ENCODE measurements at places on chromosomes 3 and 15.

GRCh38 chr3:57978316-57978715, 29.9 kb upstream of the FLNB start:
- DNase-seq, result no peak

- peak; percentile 58 for DNase-seq
These were observed 6.0 kb downstream of the SNRPA1 start for GRCh38 chr15:101288905-101289513.

DNA sequence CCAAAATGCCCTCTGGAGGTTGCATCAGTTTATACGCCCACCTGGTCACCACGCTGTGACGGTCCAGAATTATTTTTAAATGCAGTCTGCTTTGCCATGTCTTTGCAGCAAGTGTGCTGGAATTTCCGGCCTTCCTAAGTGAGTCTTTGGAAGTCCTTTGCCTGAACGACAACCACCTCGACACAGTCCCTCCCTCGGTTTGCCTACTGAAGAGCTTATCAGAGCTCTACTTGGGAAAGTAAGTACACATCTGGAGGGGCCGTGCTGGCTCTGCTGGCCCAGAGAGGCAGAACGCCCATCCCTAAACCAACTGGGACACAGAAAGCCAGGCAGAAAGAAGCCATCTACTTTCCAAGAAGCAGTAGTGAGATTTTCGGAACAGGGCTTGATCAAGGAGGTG, 101.8 kb downstream of the LRRK1 start:
- no peak for DNase-seq

DNA sequence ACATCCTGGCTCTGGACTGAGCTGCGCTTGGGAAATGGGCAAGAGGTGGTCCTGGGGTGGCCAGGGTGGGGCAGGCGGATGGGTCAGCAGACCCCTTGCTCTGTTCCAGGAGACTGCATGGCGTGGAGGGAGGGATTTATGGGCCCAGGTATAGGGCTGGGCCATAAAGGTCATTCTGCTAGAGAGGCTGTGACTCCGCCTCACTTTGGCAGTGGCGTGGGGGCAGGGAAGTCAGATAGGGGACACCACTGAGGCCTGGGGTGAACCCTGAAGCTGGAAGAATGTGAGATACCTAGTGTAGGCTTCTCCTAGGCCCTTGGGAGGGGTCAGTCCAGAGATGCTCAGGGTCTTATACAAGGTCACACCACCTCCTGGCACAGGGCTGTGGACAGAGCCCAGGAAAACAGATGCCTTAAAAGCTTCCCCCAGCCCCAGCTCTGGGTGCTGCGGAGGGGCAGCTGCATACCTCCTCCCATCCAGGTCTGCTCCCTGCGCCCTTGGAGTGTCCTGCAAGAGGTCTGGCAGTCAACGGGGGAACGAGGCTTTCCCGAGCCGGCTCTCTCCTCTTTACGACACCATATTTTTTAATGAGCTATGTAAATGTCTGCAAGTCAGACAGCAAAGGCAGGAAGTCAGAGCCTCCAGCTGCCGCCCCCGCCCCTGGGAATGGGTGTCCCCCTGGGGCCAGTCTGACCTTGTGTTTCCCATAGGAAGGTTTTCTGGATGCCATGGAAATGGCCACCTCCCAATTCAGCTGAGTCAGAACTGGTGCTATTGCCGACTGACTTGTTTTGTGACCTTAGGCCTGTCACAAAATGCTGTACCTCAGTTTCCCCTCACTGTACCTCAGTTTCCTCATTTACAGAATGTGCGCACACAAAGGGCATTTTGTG, 26.3 kb downstream of the LINGO1 start:
- peak; percentile 58 for DNase-seq

GRCh38 chr3:100002599-100003350, 111.5 kb downstream of the FILIP1L start:
- DNase-seq, result peak; percentile 30

GRCh38 chr15:84727429-84727828, 11.5 kb upstream of the SEC11A start:
- no peak for DNase-seq

- DNase-seq, result no peak
These were observed 629.5 kb downstream of the MAGI1 start for GRCh38 chr3:65409176-65409569.

DNA sequence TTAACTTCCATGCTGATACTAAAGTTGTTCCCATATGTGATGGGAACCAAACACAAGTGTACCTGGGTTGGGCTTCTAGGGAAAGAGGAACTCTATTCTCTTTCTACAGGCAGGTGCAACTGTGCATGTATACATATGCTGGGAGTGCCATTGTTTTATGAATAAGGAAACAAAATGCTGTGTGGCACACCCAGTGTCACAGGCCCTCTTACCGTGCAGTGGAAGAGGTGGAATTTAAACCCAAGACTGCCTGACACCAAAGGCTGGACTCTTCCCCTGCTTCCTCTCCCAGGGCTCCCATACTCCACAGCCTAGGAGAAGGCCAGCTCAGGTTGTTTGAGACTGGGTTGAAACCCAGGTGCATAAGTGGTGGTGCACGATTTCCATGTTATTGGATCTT, 1.9 kb upstream of the FETUB start:
- DNase-seq, result no peak

DNA sequence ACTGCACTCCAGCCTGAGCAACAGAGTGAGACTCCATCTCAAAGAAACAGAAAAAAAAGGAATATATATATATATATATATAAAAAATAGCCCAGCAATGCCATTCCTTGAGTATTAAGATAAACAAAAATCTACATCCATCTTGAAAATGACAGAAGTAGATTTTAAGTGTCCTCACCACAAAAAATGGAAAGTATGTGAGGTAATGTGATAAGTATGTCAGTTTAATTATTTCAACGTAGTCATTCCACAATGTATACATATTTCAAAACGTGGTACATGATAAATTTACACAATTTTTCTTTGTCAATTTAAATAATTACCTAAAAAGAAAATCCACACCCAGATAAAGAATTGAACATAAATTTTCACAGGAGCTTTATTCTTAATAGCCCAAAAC, 54.9 kb downstream of the HCN4 start:
- no peak for DNase-seq

DNA sequence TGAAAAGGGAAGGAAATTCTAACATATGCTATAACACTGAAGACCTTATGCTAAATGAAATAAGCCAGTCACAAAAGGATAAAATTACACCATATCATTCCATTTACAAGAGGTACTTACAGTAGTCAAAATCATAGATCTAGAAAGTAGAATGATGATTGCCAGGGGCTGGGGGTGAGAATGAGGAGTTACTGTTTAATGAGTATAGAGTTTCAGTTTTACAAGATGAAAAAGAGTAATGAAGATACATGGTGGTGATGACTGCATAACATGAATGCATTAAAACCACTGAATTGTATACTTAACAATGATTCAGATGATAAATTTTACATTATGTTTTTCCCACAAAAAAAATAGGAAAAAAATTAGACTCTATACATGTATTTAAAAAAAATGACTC, 152.6 kb downstream of the SCAPER start:
- no peak for DNase-seq

DNA sequence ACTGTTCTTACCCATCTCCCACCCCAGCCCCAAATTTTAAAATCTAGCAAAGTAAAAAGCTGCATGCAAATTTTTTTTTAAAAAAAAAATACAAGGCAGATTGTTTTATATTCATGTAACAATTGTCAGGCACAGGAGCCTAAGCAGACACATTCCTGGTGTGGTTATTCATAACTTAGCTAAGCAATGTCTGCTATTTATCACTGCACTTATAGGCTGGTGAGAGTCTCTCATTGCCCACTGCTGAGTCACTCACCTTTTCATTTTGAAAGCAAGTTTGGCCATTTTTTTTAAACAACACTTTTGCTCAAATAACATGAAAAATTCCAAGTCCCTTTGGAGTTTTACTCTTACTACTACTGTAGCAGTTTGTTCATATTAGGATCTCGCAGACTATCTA, 413.9 kb downstream of the RBMS3 start:
- no peak for DNase-seq

GRCh38 chr3:70393881-70394612, 81.6 kb upstream of the MDFIC2 start:
- DNase-seq, result no peak

DNA sequence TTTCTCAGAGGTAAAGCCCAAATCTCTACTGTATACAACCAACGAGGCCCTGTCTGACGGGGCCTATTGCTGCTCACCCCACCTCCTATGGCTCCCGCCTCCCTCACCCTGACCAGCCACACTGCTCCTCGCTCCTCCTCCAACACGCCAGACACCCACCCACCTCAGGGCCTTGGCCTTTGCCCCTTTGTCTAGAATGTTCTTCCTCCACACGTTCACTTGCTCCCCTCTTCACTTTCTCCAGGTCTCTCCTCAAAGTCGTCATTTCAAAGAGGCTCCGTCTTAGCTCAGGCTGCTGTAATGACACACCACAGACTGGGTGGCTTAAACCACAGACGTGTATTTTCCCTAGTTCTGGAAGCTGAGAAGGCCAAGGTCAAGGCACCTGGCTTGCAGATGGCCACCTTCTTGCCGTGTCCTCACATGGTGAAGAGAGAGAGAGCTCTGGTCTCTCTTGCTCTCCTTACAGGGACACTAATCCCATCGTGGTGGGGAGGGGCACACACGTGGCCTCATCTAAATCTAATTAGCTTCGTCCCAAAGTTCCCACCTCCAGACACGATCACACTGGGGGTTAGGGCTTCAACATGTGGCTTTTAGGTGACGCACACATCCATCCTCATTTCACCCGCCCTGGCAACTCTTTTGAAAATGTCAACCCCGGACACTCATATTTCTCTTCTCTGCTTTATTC, 98.2 kb downstream of the TLE3 start:
- DNase-seq, result no peak

GRCh38 chr3:100635273-100635701, 25.9 kb downstream of the ADGRG7 start:
- no peak for DNase-seq

DNA sequence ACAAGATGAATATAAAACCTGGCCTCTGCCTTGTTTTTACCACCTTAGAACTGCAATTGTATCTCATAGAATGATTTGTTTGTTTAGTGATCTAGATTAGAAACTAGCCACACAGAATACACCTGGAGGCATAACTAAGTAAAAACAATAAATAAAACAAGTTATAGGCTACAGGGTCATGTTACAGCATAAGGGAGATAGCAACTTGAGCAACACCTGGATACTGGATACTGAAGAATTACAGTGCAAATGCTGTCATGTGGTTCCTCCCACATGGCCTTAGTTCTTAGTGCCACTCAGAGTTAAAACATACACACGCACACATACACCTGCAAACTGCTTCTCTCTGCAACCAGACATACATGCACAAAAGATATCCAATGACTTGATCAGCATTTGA, 563.4 kb upstream of the DPPA4 start:
- no peak for DNase-seq

DNA sequence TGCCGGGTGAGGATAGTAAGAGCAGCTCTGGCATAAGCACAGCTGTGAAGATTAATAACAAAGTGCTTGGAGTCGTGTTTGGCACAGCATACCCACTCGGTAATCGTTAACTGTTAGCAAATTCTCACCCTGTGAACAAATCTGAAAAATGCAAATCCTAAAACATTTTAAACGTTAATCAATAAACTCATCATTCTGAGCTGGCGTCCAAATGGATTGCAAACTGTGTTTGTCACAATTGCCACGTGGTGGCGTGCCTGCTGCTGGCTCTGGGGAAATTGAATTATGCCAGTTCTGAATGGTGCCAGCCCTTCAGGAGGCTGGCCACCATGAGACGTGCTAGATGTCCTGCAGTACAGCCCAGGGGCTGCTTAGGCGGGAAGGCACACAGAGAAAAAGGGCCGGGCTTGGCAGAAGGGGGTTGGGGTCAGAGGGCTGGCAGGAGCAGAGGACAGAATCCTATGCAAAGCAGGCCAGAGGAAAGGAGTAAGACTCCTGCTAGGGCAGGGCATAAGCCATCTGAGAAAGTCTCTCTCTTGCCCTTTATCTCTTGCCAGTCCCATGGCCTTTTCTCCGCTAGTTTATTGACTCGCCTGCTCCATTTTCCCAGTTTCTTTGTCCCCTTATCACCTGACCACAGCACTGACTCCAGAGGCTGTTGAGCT, 22.1 kb upstream of the POLG start:
- DNase-seq, result peak; percentile 64

DNA sequence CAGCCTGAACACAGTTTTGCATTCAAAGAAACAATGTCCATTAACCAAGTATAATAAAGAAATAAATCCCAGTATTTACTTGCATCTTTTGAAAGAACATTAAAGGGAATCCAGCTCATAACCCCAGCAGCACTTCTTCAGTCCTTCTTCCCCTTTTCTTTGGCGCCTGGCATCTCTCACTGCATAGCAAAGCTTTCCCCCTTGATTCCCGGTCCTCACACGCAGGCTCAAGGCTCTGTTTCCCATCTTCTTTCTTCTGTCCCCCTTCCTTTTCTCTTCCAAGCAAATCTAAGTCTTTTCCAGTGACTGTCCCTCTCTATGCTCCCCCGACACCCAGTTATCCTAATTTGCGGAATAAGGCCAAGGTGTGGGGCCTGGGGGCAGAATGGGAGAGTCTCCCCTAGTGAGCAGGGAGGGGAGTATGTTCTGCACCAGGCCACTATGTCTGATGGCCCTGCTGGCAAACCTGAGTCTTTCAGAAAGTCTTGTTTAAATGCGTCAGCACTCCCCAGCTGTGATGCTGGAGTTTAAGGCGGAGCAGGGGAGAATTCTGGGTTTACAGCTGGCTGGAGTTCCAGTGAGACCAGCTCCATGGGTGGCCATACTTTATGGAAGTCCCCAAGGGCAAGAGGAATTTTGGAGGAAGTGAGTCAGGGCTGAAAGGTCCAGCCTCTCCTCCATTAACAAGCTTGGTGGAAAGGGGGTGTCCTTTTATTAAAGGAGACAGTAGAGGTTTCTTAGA, 42.1 kb downstream of the GOLGA6A start:
- DNase-seq, result no peak

DNA sequence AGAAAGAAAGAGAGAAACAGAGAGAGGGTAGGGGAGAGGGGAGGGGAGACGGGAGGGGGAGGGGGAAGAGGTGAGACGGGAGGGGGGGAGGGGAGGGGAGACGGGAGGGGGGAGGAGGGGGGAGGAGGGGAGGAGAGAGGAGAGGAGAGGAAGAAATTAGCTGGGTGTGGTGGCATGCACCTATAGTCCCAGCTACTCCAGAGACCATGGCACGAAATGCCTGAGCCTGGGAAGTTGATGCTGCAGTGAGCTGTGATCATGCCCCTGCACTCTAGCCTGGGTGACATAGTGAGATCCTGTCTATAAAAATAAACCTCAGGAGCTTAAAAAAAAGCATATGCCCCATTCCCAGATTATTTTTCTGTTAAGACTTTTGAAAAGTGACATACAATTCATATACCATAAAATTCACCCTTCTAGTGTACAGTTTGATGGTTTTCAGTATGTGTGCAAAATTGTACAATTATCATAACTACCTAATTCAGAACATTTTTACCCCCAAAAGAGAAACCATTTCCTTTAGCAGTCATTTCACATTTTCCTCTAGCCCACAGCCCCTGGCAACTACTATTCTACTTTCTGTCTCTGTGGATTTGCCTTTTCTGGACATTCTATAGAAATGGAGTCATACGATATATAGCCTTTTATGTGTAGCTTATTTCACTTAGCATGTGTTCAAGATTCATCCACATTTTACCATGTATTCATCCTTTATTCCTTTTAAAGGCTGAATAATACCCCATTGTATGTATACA, 699.6 kb downstream of the FHIT start:
- no peak for DNase-seq
